ENCODE measurements at places on chromosomes 12 and 14.

GRCh38 chr12:89875225-89875624 is 166.6 kb upstream of the ATP2B1 start:
- DNase-seq: no peak

GRCh38 chr12:49428793-49429192 is 61.5 kb downstream of the SPATS2 start:
- DNase-seq: no peak

DNA sequence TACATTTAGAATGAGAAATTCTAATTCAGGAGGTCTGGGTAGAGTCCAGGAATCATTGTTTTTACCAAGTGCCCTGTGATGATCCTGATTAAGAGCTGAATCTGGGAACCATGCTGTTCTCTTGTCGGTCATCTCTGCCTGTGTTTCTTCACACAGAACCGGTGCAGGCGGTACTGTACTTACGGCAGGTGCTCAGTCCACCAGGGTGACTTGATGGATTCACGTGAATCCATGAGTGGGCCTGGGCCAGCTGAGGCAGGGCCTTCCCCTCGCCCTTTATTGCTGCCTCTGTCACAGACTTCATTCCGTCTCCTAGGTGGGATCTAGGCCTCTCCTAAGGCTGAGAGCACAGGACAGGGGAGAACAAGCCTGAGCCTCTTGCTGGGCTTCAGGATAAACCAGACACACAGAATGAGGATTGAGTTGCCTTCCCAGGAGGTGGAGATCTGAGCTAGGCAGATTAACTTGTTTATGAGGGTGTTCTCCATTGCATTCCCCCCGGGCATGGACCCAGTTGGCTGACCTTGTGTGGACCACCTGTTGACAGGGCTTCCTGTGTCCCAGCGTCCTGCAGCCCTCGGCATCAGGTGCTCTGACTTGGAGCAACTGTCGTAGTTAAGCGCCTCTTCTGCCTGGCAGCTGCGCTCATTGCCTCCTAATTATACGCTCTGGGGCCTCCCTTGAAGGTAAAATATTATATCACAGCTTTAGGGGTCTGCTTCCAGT is 42.1 kb downstream of the B4GALNT3 start:
- no peak for DNase-seq

DNA sequence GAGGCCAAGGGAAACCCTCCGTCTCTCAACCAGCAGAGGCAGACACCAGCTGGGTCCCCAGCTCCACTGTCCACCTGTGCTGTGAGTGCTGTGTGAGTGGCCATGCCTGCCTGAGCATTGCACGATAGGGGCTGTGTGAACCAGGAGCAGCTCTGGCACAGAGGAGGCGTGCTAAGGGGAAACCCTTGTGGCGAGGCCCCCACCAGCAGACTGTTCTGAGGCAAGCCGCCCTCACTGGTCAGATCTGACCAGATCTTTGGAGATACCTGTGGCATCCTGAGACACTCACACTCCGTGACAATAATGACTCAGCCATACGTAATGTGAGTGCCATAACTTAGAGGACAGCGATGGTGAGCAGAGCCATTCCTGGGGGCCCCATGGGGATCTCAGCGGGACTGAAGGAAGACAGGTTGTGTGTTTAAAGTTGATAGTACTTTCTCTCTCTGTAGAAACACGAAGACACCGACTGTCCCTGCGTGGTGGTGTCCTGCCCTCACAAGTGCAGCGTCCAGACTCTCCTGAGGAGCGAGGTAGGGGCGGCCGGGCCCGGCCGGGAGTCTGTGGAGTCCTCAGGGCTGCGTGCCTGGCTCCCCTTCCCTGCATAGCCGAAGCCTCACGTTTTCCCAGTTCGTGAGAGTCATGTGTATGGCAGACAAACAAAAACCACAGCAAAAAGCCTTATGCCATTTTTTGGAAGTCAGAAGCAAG is 36.6 kb upstream of the AMN start:
- no peak for DNase-seq

GRCh38 chr14:45065956-45066355 is 18.0 kb upstream of the PRPF39 start:
- no peak for DNase-seq

DNA sequence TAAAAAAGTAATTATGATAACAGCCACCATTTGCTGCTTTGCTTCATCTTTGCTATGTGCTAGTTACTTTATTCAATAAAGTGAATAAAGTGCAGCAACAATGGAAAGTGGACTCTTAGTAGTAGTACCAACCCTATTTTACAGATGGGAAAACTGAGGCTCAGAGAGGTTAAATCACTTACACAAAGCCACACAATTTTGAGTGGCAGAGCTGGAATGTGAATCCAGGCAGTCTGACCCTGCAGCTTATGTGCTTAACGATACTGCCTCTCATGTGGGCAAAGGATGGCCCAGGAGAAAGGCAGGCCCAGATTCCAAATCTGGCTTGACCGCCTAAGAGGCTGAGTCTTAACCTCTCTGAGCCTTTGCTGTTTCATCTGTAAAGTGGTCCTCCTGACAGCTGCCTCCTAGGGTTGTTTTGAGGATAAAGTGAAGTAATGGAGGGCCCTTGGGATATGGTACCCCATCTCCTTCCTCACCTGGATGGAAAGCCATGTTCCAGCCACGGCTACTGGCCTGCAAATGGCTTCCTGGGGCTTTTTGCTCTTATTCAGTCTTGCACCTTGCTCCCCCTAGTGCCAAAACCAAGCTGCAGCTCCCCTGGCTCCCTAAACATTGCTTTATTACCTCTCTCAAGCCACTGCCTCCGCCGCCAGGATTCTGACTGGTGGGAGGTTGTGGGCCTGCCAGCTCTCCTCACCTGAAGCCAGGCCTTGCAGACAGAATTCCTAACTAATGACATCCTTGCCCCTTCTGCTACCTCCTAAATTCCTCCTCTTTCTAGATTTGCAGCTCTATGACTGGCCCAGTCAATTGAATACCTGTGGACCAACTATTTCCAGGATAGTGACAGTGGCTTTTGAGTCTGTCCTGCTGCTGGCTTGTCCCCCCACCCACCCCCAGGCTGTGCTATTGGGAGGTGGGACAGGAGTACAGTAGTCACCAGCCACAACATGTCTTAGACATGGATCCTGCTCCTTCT is 283.3 kb upstream of the PWP1 start:
- DNase-seq: no peak

DNA sequence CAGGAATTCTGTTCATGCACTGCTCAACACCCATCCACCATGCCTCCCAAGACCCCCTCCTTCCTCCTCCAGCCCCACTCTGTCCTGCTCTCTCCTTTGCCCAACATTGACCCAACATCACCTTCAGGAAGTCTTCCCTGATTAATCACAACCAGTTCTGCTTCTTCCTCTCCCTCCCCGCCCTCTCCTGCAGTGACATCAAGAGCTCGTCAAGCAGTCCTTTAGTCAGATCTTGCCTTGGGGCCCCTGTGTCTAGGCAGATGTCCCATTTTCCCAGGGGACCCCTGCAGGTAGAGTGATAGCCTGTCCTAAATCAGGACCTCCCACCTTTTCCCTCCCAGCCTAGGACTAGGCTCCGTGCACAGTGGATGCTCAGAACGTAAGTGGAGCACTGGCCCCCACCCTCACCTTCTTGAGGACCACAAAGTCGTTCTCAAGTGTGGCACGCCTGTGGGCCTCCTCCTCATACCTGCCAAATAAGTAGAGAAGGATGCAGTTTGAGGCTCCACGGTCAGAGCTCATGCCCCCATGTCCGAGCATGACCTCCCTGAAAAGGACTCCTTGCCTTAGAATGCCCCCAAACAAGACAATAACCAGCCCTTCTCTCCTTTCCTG is 2.3 kb downstream of the KRT78 start:
- no peak for DNase-seq

DNA sequence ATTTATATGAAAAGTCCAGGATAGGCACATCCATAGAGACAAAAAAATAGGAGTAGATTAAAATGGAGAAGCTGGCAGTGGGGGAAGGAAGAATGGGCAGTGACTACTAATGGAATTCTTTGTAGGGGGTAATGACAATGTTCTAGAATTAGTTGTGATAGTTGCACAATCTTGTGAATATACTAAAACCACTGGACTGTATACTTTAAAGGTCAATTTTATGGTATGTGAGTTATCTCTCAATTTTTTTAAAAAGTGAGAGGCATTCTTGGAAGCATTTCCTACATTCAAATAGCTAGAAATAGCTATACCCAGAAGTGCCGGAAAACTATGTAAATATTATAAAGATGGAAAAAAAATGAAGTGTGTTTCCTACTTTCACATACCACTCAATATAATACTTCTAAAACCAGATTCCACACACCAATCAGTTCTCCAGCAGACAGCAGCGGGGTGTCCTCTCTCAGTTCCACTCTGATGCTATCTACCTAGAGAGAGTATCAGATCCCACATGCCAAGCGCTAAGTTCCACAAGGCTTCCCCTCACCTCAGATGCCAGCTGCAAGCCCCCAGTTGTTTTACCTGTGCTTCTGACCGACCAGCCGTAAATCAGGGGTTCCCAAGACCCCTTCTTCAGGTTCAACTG is 41.7 kb upstream of the NID2 start:
- DNase-seq: no peak

DNA sequence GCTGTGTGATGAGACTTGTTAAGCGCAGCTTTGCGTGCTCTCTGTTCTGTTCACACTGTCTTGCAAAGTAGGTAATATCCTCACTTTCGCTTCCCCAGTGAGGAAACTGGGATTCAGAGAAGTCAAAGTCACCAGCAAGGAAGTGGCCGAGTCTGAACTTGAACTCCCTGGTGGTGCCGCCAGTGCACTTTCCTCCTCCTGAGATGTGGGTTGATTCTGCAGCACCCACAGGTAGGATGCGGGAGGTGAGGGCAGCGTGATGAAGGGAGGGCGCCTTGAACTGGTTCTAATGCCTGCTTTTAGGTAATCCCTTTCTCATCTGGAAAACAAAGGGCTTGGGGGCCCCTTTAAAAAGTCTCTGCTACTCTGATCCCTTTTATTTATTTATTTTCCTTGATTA is 54.9 kb upstream of the IGF1 start:
- DNase-seq: no peak

GRCh38 chr12:2212971-2213869 is 160.4 kb downstream of the CACNA1C start:
- no peak for DNase-seq

GRCh38 chr12:67484791-67485480 is 163.6 kb upstream of the DYRK2 start:
- DNase-seq: no peak

DNA sequence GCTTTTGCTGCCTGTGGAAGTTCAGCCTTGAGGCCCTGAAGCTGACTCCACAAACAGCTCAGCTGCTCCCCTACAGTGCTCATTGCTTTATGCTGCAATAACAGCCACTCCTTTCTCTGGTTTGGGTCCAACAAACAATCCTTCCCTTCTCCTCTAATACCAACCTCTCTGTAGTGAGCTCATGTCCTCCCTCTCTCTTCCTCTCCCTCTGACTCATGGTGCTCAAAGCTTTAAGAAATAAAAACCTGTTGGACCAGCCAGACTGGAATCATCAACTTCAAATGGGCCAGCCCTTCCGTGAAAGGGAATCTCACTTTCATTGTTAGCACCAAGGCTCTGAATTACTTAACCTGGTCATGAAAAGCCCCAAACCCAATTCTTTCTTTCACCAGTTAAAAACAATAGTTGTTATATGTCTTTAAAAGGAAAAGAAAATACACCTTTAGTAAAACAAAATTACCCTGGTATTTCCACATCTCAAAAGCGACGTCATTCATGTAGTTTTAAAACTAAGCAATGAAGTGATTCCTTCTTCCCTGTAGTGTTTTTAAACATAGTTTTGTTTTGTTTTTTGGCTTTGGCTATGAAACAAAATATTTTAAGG is 126.4 kb downstream of the DUSP6 start:
- no peak for DNase-seq

All from hypothalamus (tissue), 51 donors.